ENCODE measurements at places on chromosomes 2 and 18.

DNA sequence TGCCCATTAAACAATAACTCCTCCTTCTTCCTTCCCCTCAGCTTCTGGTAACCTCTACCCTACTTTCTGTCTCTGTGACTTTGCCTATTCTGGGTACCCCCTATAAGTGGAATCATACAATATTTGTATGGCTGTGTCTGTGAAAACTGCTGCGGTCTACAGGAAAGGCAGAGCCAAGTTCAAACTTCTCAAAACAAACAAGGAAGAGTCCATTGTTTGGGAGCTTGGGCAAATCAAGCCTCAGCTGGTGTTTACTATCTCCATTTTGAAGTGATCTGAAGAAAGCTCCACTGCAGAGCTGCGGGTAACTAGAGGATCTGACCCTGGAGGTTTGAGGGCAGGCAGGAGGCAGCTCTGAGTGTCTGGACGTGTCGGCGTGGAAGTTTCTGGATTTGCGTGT, 48.6 kb upstream of the DAPL1 start:
- no peak for DNase-seq

GRCh38 chr18:59640721-59641120, 56.5 kb downstream of the CCBE1 start:
- no peak for DNase-seq

DNA sequence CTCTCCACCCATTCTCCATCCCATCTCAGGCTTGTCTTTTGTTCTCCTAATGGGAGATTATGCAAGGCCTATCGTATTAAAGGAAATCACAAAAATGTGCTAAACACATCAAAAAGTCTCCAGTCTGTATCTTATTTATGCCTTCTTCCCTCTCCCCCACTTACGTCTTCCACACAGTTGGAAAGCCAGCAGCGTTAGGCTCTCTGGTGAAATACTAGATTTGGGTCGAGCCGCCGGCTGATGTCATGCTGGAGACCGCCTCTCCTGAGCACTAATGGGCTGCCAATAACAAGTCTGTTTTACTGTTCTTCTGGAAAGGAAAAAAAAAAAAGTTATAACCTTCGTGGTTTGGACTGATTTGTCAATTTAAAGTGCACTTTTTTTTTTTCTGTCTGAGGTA, 182.7 kb upstream of the SIX2 start:
- DNase-seq = no peak

- no peak for DNase-seq
Observed at GRCh38 chr18:1092228-1092627, 187.6 kb downstream of the ADCYAP1 start.

DNA sequence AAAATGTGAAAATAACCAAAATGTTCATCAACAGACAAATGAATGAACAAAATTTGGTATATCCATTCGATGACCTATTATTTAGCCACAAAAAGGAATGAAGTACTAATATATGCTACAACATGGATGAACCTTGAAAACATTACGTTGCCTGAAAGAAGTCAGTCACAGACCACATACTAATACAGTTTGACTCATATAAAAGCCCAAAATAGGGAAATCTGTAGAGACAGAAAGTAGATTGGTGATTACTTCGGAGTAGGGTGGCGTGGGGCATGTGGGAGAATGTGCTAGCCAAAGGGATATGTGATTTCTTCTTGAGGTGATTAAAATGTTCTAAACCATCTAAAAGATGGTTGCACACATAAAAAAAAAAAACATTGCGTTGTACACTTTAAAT, 44.2 kb upstream of the PPM1B start:
- DNase-seq = no peak

DNA sequence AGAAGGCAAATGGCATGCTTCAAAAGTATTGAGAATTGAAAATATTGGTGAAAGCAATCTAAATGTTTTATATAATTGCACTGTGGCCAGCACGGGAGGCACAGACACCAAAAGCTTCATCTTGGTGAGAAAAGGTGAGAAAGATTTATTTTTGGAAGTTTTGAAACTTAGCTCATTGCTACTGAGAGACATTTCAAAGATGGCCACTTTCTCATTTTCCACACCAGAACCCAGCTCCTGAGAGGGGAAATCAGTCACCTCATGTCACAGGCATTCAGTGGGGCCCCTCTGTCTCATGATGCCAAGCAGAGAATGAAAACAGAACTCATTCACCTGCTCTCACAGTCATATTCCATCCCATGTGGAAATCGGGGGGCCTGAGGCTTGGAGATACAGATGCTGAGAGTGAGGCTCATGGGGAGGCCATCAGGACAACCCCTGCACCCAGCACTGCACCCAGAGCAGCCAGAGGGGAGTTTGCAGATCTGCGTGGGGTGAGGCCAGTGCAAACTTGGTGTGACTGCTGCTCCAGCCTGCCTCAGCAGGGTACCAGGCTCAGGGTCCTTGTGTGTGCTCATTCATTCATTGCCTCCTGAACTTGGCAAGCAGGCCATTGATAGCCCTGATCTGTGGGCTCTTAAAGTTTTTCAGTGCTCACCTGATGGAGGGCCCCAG, 31.4 kb downstream of the IL18R1 start:
- DNase-seq = no peak

- no peak for DNase-seq
Observed at GRCh38 chr2:187424146-187424545, 23.9 kb downstream of the CALCRL start.

DNA sequence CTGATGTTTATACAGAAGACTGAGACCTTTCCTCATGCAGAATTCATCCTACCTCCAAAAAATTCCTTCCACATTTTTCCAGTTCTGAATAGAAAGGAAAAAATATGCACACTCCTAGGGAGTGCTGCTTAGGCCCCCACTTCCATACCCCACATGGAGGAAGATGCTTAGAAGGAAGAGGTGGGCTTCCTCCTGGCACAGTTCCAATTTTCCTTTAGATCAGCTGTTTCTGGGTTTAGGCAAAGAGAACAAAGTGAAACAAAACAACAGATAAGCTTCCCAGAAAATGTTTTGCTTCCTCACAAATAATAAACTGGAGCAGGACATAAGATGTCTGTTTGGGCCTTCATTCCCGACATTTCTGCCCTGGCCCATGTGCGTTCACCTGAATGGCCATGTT, 172.6 kb downstream of the PRPF40A start:
- no peak for DNase-seq

DNA sequence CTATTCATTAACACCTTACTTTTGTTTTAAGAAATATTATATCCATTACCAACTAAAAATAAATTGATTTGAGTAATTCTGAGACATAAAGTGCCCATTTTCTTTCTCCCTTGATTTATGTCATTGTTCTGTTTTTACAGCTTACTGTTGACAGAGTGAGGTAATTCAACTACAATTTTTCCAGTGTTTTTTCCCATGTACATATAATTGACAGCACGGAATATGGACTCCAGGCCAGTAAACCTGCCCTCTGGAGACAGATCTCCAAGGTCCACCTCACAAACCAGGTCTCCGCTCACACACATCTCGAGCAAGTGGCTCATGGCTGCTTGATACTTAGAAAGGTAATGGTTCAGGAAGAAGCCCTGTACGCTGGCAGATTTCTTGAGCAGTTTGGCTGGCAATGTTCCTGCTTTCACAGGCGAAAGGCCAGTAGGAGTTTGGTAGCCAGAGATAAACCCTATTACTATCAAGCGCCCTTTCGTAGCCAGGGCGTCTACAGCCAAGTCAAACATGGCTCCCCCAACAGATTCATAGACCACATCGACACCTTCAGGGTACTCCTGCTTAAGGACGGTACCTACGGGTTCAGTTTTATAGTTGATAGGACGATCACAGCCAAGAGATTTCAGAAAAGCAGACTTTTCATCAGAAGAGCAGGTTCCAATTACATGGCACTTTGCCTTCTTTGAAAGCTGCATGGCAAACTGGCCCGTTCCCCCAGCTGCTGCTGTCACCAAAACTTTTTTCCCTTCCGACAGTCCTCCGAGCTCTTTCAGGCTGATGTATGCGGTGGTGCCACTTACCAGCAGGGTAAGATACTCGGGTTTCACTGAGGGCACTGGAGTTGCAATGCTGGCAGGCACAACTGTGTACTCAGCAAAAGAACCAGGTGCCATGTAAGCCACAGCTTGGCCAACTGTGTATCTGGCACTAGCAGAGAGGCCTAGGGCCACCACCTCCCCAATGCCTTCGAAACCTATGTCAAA, 7.4 kb downstream of the PTGR3 start:
- DNase-seq = no peak

- no peak for DNase-seq
Observed at GRCh38 chr2:70991142-70991541, 3.5 kb downstream of the TEX261 start.

DNA sequence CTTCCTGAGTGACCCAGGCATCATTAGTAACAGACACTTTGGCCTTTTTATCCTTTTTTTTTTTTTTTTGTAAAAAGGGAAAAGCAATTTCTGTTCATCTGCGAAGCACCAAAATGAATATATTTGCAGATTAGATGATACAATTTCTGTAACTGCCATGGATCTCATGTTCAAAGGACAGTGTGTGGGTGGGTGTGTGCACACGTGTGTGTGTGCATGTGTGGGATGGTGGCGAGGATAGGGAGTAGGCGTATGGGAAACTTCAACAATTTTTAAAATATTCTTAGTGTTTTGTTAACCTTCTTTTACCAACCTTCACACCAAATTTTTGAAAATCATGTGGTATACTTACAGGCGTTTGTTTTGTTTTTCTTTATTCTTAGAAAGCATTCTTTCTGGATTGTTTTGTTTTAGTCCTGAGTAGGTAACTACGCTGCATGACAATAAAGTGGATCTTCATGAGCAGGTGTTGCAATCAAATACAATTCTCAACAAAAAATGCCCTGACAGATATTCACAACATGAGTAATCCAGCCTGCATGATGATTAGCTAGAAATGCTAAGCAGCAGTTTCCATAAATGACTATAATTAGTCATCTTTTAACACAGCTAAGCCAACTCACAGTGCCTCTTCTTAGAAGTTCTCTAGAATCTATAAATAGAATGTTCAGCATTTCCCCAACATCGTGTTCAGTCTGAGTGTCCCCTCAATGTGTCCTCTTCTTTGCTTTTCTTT, 53.5 kb upstream of the RMDN2 start:
- DNase-seq = peak; percentile 15

DNA sequence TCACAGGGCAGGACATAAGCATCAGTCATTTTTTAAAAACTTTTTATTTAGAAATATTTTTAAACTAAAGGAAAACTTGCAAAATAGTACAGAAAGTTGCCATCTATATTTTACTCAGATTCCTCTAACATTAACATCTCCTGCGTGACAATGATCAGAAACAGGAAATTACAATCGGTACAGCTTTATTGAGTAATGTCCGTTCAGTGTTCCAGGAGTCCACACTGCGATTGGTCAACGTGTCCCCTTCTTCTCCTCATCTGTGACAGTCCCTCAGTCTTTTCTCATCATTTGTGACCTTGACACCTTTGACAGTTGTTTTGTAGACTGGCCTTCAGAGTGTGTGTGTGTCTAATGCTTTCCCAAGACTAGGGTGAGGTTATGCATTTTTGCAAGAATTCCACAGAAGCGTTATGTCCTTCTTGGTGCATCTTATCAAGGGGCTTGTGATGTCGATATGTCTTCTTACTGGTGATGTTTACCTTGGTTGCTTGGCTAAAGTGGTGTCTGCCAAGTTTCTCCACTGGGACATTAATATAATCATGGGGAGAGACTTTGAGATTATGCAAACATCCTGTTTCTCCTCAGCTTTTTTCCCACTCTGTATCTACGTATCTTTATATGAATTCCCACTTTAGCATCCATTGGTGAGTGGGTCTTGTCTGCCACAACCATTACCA, 21.4 kb upstream of the TMEM177 start:
- no peak for DNase-seq

GRCh38 chr2:197311421-197312033, 947 bp upstream of the ANKRD44 start:
- DNase-seq = no peak

DNA sequence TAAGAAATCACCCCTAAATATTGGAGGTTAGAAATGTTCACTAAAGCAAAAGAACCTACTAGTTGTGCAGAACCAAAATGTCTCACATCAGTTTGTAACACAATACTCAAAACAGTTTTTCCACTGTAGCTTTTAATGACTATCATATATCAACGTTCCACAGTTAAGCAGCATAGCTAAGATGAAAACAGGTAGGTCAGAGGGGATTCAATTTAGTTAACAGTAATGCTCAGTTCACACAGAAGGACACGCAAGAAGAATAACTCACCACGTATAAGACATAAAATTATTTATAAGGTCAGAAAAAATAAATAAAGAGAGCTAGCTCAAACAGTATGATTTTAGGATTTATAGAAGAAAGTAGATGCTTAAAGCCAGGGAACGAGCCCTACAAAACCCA, 118.9 kb upstream of the CCDC150 start:
- no peak for DNase-seq

GRCh38 chr2:233772583-233772982, 5.5 kb upstream of the MROH2A start:
- DNase-seq = no peak

DNA sequence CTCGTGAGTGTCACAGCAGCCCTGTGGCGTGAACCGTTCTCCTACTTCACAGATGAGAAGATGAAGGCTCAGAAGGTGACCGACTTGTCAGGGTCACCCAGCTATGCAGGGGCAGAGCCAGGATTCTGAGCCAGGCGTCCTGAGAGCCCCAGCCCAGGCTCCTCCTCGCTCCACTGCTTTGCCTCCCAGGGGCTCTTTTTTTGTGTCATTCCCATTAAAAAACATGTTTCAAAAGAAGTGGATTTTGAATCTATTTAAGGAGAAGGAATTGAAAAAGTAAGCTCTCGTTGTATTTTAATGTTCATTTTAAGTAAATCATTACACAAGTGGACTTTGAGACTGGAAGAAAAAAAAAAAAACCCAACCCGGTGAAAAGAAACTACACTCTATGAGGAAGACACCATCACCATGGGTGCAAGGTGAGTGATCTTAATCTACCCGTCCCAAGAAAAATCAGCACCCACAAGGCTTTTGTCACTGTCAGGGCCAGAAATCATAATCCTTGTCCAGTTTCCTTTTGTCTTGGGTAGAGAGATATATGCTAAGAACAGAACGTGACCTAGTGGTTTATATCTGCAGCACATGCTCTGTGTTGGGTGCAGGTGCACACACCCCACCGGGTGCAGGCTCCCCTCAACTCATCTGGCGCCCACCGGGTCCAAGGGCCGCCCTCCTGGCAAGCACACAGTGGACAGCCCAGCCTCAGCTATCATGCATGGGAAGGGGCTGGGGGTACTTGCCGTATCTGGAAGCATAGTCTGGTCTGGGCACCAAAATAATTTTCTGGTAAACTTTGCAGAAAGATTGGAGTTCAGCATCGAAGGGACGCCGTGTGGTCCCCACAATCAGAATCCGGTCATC, 73.5 kb upstream of the ASB18 start:
- no peak for DNase-seq

- no peak for DNase-seq
Observed at GRCh38 chr18:77103187-77103850, 29.3 kb downstream of the MBP start.

DNA sequence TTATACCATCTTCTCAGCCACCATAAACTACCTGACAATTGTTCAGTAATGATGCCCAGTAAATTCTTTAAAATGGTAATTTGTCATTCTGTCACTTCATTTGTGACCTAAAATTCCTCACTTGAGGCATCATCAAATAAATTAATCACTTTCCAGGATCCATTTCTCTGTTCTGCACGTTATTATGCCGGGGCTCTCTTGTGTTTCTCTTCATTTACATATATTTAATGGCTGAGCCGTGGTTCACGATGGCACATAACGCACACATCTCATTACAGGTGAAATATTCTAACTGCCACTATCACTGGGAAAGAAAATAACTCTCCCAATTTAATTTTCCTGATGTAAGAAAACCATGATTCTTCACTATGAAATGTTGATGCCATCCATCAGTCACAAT, 529.6 kb downstream of the NR4A2 start:
- DNase-seq = no peak

All from activated T-cell treated with anti-CD3 and anti-CD28 coated beads, Interleukin-2, amount 50 U/mL, for 72 hours (primary cell).